Inflammatory macrophage treated with lipopolysaccharide for 1 hour (primary cell): ENCODE measurements at places on chromosomes 12 and 14.

DNA sequence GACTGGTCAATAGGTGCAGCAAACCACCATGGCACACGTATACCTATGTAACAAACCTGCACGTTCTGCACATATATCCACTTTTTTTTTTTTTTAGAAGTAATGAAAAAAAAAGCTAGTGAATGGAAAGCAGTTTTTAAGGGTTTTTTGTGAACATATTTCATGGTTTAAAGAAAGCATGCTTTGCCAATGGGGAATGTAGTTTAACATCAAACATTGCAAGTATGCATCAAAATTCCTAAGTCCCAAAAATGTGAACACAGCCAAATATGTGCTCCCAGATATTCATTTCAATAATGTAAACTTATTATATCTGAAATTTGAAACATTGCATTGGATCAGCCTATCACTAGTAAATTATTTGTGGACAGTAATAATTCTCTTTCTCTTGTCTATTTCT, 710.4 kb upstream of the FLRT2 start:
- no peak for DNase-seq

- no peak for DNase-seq
Observed at GRCh38 chr12:46717159-46717558, 108.6 kb downstream of the SLC38A4 start.

DNA sequence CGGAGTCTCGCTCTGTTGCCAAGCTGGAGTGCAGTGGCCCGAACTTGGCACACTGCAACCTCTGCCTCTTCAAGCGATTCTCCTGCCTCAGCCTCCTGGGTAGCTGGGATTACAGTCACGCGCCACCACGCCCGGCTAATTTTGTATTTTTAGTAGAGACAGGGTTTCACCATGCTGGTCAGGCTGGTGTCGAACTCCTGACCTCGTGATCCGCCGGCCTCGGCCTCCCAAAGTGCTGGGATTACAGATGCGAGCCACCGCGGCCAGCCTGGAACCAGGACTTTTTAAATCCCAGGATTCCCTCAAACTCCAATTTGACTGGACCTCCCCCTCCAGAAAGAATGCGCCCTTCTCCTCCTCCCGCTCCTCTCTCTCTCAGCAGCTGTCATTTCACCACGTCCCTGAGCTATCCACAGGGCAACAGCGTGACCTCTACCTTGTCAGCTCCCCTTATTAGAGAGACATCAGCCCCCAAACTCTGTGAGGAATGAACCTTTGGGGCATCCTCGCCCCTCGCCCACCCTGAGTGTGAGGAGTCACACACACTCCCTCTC, 2.0 kb downstream of the ESYT1 start:
- no peak for DNase-seq

DNA sequence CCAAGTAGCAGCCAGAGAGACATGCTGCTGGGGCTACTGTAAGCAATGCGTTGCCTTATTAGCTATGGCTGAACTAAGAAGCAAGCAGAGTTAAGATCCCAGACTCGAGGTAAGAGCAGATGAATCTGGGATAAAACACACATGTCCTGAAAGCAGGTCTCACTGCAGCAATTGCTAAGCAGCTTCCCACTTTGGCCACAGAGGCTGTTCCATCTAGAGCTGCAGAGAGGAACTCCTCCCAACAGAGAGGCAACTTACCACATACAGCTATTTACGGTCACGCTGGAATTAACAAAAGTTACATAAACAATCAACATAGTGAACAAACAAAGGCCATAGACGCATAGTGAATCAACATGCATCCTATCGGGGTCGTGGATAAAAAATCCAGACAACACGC, 90.2 kb downstream of the KSR2 start:
- DNase-seq, result no peak

DNA sequence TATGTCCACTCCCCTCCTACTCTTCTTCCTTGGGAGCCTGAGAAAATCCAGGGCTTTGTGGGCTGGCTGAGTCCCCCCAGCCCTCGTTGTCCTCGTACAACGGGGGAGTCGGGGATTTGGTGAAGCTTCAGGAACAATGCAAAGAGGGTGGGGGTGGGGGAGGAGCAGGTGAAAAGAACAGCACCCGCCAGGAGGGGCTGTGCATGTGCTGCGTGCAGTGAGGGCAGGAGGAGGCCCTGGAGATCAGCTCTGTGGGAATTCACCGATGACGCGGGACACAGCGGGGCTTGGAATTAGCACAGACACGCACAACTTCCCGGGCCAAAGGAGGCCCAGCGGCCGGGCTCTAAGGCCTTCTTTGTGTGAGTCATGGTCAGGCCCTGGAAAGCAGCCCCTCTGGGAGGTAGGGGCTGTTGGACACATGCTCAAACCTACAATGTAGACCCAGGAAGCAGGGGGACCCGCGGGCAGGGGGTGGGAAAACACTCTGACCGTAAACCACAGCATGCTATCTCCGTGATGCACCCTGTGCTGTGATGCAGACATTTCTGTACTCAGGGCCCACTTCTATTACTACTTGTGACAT, 32.8 kb downstream of the RBM19 start:
- DNase-seq, result no peak

DNA sequence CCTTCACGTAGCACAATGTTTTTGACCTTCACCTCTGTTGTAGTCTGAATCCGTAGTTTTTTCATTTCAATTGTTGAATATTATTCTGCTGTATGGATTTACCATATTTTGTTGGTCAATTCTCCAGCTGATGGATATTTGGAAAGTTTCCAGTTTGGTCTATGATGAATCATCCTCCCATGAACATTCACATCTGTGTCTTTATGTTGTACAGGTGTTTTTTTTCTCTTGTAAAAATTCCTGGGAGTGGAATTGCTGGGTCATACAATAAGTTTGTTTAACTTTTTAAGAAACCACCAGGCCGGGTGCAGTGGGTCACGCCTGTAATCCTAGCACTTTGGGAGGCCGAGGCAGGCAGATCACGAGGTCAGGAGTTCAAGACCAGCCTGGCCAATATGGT, 36.7 kb upstream of the GNG2 start:
- DNase-seq, result no peak

- DNase-seq, result peak; percentile 72
Observed at GRCh38 chr12:89389755-89390661, 37.7 kb upstream of the DUSP6 start.

- no peak for DNase-seq
Observed at GRCh38 chr12:121483949-121484348, 84.0 kb downstream of the RNF34 start.

GRCh38 chr12:117030187-117030900, 68.9 kb downstream of the TESC start:
- DNase-seq, result no peak

DNA sequence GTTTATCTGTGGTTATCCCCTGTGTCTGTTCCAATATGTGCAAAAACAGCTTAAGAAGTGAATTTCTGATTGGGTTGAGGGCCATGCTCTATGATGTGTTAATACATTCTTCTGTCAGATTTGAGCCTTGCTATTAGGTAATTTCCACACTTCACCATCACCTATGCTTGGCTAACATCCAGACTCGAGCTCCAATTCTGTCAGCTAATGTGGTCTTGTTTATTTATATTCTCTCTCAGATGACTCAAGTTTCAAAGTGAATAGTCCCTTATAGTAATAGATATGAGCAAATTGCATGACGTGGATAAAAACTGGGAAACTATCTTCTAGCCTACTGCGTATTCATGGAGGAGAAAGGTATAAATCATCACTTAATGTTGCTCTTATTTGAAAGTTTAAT, 451.3 kb downstream of the SNAPC1 start:
- DNase-seq, result no peak

DNA sequence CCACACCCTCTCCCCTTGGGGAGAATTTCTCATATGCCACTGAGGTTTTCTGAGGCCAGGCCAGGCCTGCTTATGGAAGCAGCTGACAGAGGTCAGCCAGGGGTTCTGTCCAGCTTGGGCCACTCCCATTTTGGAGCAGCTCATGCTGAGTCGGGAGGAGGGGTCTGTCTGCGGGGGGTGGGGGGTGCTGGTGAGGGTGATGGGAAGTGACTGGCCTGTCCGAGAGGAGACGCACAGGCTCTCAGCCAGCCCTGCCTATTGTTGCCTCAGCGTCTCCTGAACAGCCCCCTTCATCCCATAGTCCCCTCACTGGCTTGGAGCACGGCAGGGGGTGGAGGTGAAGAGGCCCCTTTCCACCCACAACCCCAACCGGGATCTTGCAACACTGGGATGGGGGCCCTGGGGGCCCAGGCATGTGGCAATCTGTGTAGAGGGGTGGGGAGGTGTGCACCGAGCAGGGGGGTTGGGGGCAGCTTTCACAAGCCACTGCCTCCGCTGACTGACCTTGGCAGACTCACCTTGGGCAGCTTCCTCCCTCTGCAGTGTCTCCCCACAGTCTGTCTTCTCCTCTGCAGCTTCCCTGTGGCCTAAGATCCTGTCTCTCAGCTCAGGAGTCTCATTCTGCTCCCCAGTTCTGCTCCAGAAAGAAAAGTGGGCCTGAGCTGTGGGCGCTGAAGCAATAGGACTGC, 5.5 kb downstream of the CEBPE start:
- no peak for DNase-seq

- DNase-seq, result no peak
Observed at GRCh38 chr14:71050227-71050823, 143.1 kb downstream of the PCNX1 start.

GRCh38 chr12:116939734-116940133, 29.0 kb downstream of the FBXW8 start:
- no peak for DNase-seq

DNA sequence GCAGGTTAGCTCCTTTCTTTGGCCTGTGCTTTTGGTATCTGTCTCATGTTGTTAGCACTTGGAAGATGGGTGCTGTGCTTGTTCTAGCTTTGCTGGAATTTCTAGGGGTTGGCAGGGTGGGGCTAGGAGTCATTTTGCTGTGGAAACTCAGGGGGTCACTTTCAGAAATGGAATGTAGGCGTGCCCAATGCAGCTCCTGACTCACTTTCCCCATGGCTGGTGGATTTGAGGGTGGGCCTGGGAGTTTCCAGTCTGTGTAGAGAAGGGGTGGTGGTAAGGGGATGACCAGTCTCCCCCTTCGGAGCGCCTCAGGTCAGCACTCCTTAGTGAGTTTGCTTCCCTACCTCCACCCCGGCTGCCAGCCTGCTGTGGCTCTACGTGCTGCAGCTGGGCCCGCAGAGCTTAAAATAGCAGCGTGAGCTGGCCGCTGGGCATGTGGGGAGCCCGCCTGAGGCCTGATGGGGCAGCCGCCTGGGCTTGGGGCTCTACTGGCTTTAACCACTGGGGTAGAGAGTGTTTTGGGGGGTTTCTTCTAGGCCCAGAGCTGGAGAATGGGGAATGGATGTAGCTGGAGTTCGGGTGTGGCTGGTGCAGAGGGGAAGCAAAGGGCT, 108.2 kb downstream of the TSPAN9 start:
- DNase-seq, result no peak

DNA sequence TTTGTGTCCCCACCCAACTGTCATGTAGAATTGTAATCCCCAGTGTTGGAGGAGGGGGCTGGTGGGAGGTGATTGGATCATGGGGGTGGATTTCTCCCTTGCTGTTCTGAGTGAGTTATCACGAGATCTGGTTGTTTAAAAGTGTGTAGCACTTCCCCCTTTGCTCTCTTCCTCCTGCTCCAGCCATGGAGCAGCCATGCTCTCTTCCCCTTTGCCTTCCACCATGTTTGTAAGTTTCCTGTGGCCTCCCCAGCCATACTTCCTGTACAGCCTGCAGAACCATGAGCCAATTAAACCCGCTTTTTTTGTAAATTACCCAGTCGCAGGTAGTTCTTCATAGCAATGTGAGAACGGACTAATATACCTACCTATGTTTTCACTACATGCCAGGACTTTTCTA, 2.6 kb upstream of the POC1B start:
- DNase-seq, result no peak

DNA sequence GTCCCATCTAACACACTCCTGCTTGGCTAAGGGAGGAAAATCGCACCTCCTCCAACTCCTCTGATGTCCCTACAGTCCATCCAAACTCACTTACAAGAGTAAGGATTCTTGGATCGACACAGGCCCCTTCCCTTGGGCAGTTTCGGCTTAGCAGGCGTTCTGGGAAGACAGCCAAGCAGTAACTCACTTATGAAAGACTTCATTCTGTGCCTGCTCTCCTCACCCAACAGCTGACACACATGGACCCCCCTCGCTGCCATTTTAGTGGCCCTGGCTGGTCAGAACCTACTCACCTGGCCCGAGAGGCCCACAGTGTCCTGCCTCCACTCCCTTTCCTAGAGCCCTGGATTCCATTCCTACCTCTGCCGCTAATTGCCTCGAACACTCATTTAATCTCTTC, 52.3 kb upstream of the BCL2L14 start:
- no peak for DNase-seq

DNA sequence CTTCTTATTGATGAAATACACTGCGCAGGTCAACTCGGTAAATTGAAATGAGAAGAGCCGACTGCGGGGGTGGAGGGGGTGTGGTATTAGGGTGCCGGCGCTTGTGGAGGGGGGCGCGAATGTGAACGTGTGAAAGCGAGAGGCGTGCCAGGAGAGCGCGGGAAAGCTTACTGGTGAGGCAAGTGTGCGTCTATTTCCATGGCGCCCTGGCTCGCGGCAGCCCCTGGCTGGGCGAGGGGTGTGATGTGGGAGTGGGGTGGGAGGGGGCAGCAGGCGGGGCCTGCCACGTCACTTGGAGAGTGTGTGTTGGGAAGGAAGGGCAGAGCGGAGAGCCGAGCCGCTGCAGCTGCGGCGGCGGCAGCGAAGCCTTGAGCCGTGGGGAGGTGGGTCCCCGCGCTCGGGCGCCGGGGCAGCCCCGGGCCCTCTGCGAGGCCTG, 88.8 kb downstream of the GALNT8 start:
- no peak for DNase-seq

GRCh38 chr14:81313775-81314429, 86.2 kb downstream of the STON2 start:
- peak; percentile 63 for DNase-seq

DNA sequence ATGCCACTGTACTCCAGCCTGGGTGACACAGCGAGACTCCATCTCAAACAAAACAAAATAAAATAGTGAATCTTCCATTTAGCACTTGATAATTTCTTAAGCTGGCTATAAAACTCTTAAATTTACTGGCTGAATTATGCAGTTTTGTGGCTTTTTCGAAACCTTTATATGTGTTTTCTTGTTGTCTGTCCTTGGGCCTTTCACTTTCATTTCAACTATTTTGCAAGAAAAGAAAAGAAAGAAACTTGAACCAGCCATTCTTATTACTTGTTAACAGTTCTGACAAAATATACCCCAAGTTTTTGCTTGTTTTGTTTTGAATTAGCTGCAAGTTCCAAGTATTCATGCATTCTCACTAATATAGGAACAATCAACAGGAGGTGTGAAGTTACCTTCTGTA, 42.8 kb downstream of the PRICKLE1 start:
- DNase-seq, result no peak

DNA sequence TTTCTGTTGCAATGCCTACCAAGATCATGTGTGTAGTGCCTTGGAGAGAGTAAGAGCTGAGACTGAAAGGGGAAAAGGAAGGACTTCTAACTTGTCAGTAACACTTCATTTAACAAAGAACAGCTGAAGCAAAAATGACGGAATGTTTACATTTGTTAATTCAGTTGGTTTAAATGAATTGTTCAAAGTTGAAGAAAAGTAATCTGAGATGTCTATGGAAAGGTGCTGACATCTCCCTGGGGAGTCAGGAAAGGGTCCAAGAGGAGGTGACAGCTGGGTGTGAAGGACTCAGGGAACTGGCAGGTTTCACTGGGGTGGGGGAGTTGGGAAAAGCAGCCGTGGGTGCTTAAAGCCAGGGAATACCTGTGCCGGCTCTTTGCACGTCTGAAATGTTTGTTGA, 7.9 kb downstream of the TMEM63C start:
- DNase-seq, result no peak
